ENCODE measurements at places on chromosomes 12 and 14.

DNA sequence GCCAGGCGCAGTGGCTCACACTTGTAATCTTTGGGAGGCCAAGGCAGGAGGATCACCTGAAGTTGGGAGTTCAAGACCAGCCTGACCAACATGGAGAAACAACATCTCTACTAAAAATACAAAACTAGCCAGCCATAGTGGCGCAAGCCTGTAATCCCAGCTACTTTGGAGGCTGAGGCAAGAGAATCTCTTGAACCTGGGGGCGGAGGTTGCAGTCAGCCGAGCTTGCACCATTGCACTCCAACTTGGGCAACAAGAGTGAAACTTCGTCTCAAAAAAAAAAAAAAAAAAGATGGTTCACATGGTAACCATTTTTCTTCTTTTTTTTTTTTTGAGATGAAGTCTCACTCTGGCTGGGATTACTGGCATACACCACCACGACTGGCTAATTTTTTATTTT lies 35.3 kb downstream of the SLC2A14 start:
- no peak for DNase-seq

- DNase-seq, result peak; percentile 90
Observed at GRCh38 chr12:103494734-103495468, 867 bp downstream of the C12orf42 start.

GRCh38 chr12:123097561-123098084 lies 53.3 kb downstream of the PITPNM2 start:
- no peak for DNase-seq

GRCh38 chr12:120865098-120865497 lies 39.1 kb downstream of the SPPL3 start:
- no peak for DNase-seq

GRCh38 chr12:124621296-124621660 lies 53.9 kb upstream of the NCOR2 start:
- no peak for DNase-seq

DNA sequence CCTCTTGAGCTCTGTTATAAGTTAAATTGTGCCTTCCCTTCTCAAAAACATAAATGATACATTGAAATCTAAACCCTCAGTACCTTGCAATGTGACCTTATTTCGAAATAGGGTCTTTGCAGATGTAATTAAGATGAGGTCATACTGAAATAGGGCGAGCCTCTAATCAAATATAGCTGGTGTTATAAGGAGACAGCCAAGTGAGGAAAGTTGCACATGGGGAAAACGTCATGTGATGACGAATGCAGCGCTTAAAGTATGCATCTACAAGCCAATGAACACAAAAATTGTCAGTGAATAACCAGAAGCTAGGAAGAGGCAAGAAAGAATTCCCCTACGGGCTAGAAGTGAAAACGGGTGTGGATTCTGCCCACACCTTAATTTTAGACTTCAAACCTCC lies 305.2 kb upstream of the FOXG1 start:
- no peak for DNase-seq

DNA sequence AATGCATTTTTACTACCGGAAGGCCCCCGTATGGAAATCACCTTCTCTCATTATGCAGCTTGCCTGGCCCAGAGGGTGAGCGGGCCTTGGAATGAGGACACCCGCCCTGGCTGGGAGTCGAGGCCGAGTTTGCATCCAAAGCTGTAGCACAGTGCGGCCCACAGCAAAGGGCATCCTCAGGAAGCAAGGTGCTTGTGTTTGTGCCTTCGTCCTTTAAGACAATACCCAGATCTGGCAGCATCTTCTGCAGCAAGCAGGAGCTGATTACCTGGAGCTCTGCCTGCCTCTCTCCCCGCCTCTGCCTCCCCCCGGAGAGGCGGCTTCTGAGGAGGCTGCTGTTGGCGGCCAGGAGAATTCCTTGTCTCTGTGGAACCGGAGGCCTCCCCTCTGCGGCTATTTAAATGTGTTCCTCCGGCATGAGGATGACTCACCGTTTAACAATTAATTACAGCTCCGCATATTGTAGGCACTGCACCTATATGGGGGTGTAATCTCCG lies 145.3 kb downstream of the CACNA1C start:
- DNase-seq, result no peak

DNA sequence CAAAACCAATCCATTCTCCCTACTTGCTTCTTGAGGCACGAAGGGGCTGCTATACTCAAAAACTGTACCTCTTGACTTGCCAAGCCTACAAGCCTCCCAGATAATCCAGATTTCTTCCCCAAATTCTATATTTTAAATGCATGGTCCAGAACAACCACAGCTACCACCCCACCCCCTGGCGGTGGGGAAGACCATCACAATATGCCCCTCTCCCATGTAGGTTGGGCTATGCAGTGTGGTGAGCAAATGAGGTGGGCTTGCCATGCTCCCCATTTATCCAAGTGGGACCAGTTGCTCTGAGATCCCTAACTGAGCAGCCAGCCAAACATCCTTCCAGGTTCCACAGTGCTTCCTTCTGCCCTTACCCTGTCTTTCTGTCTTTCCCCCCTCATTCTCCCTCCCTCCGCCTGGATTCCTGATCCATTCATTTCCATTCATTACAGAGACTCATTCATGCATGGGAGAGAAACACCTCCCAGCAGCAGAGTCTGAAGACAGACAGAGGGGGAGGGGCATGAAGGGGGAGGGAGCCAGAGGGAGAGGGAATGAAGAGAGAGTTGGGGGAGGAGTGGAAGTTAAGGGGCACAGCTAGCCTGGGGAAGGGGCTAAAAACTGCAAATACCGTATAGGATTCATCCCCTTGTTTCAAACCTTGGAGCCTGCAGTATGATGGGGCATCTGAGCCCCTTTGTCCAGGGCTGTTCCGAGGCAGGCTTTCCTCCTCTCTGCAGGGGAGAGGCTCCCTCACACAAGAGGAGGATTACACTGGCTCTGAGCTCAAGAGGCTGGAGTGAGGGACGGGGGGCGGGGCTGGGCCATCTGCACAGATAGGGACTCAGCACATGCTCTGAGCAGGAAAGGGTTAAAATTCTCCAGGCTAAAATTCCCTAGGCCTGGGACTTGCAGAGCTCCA lies 4.4 kb downstream of the ZNF219 start:
- peak; percentile 43 for DNase-seq

DNA sequence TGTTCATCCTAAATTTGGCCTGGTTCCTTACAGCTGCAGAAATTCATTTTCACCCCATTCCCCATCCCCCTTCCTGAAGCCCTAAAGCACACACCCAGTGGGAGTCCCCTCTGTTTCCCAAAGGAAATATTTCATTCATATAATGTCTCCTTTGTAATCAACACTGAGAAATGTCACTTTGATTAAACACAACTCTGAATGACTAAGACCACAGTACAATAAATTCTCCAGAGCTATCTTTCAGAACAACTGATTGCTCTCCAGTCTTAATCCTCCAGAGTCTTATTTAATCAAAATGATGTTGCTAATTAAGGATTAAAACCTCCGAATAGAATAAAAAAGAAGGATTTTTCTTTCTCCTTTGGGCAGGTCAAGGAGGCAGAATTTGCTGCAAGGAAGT lies 6.4 kb downstream of the SLC15A5 start:
- DNase-seq, result no peak

GRCh38 chr12:11958221-11959091 lies 112.3 kb upstream of the BCL2L14 start:
- no peak for DNase-seq

GRCh38 chr12:43028826-43029225 lies 439.3 kb upstream of the PRICKLE1 start:
- no peak for DNase-seq

DNA sequence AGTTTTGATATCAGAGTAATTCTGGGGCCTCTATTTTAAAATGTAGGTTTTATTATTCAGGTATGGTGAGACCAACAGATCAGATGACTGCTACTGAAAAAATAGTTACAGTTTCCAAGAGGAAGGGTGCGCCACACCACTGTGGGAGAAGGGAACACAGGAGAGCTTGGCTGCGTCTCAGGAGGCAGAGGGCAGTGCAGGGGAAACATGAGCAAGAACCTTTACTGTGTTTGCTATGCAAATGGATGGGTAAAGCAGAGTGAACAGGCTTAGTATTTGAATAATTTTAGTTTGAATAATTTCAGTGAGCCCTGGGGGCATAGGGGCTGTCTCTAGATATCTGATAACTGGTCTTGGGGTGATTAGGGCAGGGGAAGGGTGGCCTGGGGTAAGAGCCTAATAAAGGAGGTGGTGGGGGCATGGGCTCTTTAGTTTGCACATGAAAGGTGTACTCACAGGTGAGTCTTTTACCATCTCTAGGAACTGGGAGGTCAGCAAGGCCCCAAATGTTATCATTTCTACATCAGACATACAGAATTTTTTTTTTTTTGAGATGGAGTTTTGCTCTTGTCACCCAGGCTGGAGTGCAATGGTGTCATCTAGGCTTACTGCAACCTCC lies 196.8 kb upstream of the NEDD1 start:
- DNase-seq, result no peak

DNA sequence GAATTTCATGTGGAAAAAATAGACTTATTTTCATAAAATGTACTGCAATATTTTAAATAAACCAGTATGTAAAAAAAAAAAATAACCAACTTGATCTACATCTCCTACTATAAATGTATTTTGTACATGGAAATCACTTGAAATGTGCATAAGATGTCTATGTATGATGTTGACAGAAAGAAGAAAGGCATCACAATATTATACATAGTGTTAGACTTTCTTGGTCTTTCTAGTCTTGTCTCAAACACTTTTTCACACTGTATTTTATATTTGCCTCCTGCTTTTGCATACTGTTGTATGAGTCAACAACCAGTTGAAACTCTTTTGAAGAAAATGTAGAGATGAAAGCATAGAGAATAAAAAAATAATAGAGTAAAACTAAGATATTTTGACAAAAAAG lies 352.4 kb upstream of the MGAT4C start:
- DNase-seq, result no peak

GRCh38 chr12:4855121-4855924 lies 54.4 kb upstream of the KCNA1 start:
- peak; percentile 85 for DNase-seq

- DNase-seq, result peak; percentile 24
Observed at GRCh38 chr12:119780786-119781434, 96.2 kb downstream of the CIT start.

- DNase-seq, result no peak
Observed at GRCh38 chr12:19373586-19373985, 65.7 kb upstream of the AEBP2 start.

DNA sequence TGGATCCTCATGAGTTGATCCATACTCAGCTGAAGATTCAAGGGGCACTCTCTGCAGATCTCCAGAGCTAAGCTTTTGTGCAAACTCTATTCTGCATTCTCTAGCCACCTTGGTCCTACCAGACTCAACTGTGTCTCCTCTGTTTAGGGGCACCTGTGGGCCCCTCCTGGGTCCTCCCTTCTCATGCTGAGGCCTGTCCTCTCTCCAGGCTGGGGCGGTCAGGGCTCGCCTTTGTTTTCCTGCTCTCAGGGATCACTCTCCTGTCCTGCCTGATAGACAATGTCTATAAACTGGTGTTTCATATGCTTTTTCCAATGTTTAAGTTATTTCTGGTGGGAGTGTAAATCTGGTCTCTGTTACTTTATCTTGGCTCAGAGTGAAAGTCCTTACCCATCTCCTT lies 11.6 kb upstream of the KIF26A start:
- DNase-seq, result no peak

DNA sequence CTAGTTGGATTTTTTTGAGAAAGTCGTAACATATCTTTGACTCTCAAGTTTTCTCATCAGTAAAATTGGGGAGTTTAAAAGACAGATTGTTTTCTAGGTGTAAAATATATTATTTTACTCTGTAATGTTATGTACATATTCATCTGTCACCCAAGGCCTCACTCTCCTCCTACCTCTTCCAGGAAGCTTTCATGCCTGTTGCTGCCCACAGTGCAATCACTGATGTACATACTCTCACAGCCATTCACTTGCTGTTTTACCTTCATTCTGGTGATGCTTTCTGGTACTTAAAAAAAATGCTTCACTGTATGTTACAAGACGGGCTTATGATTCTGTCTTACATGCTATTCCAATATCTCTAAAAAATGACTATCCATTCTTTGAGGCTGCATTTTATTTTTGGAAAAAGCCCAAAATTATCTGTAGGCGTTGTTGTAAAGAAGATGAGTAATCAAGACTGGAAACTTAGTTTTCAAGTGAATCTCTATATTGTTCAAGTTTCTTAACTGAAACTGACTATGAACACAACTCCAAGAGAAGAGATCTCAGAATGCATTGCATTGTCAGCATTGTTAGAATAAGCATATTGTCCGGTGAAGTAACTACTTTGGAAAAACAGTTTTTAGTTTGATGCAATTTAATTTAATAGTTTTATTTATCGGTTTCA lies 82.5 kb downstream of the LMO3 start:
- DNase-seq, result no peak

- no peak for DNase-seq
Observed at GRCh38 chr14:34012978-34013720, 62.3 kb upstream of the EGLN3 start.

- DNase-seq, result no peak
Observed at GRCh38 chr12:101719566-101719965, 19.7 kb downstream of the SYCP3 start.

- DNase-seq, result no peak
Observed at GRCh38 chr14:36860831-36861230, 199.2 kb downstream of the PAX9 start.

GRCh38 chr12:58803908-58804307 lies 116.4 kb downstream of the LRIG3 start:
- no peak for DNase-seq

- no peak for DNase-seq
Observed at GRCh38 chr12:47141459-47141858, 61.7 kb upstream of the AMIGO2 start.

- no peak for DNase-seq
Observed at GRCh38 chr12:116832353-116832752, 48.9 kb downstream of the HRK start.

GRCh38 chr12:4401117-4401516 lies 21.6 kb upstream of the FGF23 start:
- DNase-seq, result no peak

DNA sequence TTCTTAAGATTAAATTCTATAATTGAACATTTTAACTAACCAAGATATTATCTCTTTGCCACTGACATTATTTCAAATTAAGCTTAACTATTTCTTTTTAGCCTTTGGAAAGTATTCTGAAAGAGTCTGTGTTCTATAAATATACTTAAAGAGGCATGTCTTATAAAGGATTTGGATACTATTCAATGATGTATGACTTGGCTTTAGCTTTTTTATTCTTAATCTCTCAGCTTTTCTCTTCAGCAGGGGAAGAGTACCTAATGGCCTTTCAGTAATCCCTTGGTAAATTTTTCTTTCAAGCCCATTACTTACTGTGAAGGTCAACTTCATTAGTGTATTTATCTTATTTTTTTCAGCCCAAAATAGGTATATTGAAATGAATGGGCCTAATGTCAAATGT lies 113.8 kb downstream of the LRRK2 start:
- no peak for DNase-seq

- DNase-seq, result no peak
Observed at GRCh38 chr14:61217516-61217915, 63.6 kb downstream of the TMEM30B start.

DNA sequence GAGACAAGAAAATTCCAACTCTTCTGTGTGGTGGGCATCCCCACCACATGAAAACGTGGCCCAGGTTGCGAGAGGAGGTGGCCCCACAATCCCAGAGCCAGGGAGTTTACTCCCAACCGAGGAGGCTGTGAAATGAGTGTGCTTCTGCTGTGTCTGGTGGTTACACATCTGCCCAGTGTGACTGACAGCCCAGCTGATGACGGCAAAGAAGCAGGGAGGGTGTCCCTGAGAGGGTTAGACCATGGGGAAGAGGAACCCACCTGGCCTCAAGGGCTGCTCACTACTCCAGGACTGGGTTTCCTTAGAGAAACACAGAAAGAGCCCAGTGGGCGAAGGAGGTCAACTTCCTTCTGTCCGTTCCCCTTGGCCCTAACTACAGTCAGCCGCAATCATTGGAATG lies 24.6 kb downstream of the ZFP36L1 start:
- DNase-seq, result no peak

GRCh38 chr12:91023326-91024004 lies 18.7 kb upstream of the EPYC start:
- DNase-seq, result no peak

All from NCI-H1105 treated with DMSO at 0.1 percent for 48 hours (cell line).